ENCODE measurements at places on chromosomes 13 and 19.
A peak's percentile ranks its signal among the peaks of the same experiment; 100 is the strongest.

- DNase-seq = no peak
Measured at GRCh38 chr13:41608839-41609177, 151.5 kb downstream of the RGCC start.

DNA sequence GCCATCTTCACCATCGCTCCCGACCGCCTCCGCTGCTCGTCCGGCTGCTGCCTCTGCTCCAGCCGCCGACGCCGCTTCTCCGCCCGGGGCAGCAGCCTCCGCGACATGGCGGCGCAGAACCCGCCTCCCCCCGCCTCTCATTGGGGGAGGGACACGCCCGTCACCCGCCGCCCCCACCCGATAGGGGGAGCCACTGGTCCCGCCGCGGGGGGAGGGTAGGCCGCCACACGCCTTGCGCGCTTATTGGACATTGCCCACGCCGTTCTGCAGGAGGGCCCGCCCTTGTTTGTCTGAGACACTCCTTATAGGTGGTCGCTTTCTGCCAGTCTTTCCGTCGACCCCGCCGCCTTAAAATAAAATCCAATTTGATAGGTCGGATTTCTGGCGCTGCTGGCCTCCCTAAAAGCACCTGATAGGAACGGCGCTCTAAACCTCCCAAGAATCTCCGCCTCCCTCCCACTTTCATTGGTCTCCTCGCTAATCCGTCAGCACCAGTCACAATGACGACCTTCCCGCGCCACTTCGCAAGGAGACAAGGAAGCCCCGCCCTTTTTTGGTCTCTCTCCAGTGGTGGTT is at the start of gene HNRNPL:
HNRNPL (minus strand) TSS at position 127 of the 576 bp plus-strand sequence; CDS start at position 107, 20 bp downstream.
- DNase-seq = peak; percentile 100

DNA sequence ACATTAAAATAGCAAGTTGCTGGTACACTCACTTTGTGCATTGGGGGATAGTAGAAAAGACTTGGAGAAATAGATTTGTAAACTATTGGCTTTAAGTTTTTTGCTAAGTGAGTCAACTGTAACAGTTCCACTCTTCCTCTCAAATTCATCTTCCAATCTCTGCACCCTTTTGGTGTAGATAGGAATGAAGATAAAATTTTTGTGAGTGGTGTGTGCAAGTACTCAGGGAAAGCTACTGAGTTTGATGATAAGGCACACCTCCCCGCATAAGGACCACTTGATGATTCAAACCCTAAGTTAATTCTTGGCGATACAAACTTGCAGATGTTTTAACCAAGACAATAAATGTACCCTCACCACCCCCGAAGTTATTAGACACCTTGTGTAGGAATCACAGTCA is 168.3 kb upstream of the SLITRK1 start:
- DNase-seq = no peak

DNA sequence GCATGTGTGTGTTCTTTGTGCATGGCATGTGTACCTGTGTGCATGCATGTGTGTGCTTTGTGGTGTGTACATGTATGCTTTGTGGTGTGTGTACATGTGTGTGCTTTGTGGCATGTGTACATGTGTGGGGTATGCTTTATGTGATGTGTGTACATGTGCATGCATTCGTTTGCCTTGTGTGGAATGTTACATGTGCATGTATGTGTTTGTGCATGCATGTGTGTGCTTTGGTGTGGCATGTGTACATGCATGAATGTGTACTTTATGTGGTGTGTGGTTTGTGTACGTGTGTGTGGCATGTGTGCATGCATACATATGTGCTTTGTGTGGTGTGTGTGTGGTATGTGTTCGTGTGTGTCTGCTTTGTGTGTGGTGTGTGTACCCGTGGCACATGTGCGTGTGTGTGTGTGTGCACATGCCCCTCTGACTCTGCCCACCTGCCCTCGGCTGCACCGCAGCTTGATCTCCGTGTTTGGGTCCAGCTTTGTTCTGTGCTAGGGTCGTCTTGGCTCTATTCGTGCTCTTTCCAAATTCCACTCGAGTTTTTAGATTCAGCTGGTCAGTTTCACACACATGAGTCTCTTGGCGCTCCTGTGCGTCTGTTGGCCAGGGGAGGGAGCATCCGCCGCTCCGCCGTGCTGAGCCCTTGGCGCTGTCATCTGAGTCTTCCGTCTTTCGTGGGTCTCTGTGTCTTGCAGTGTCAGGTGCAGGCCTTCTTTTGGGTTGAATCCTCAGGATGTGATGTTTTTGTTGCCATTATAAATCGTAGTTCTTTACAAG is 46.5 kb upstream of the TFDP1 start:
- DNase-seq = no peak

- DNase-seq = no peak
Measured at GRCh38 chr19:53985863-53986262, 5.6 kb upstream of the CACNG6 start.

- no peak for DNase-seq
Measured at GRCh38 chr13:61692691-61693090, 277.0 kb upstream of the PCDH20 start.

- no peak for DNase-seq
Measured at GRCh38 chr13:101346161-101346560, 70.1 kb downstream of the NALCN start.

DNA sequence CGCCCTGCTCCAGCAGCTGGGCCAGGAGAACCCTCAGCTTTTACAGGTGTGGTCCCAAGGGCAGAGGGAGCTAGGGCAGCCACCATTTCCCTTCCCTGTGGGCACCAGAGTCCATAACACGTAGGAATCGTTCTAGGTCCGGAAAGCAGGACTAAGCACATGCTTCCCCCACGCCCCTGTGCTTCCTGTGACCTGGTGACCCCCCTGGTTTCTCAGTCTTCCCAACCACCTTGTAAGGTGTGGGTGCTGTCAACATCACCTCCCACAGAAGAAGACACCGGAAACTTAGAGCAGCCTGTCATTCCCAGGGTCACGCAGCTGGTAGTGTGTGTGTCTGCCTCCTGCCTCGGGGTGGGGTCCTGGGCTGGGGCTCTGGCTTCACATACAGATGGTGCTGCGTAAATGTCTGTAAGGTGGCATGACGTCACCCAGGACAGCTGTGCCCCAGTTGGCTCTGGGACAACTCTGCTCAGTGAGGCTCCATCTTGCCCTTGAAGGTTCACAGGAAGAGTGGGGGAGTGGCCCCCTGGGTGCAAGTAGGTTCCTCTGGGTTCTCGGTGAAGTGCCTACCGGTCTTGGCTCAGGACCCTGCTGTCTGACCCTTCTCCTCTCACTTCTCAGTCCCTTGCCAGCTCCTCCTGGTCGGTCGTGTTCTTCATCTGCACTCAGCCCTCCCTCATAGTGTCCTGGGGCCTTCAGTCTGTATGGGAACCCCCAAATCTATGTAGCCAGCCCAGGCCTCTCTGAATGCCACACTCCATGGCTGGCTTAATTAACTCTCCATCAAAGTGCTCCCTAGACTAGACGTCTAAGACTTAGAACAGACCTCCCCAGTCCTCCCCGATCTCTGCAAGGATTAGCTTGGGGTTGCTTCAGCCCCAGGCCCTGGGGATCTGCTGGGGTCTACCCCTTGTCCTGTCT is 4.0 kb downstream of the RAD23A start:
- DNase-seq = no peak

DNA sequence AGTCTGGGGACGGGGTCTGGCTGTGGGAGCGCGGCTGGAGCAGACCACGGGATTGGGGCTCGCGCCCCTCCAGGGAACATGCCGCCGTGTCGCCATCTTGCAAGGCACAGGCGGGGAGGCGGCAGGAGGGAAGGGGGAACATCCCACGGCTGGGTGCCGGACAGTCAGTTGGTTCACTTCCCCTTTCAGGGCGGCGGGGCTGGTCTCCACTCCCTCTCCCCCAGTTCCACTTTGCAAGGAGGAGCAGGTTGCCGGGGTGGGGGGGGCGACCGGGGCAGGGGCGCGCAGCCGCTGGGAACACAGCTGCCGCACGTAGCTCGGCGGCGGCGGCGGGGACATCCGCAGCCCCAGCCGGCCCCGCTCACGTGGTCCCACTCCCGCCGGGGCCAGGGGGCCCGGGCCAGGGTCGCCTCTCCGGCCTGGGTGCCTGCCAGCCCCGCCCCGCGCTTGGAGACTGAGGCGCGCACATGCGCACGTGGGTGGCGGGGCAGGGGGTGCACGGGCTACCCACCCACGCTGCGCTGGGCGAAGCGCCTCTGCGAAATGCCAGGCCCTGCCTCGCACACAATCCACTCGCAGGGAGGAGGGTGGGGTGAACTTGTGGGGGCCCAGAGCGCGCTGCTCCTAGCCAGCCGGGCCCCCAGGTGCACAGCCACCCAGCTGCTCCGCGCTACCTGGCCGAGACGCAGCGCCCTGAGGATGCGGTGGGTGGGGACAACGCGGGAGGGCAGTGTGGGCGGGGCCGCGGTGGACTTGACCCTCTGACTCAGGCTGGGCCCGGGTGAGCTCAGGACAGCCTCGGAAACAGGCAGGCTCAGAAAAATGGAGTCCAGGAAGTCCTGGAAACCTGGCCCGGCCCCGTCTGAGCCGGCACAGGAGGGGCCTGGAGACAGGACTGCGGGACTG is 6.4 kb downstream of the KLF16 start:
- DNase-seq = peak; percentile 48

- DNase-seq = no peak
Measured at GRCh38 chr19:21566073-21566472, 60.7 kb downstream of the ZNF429 start.

DNA sequence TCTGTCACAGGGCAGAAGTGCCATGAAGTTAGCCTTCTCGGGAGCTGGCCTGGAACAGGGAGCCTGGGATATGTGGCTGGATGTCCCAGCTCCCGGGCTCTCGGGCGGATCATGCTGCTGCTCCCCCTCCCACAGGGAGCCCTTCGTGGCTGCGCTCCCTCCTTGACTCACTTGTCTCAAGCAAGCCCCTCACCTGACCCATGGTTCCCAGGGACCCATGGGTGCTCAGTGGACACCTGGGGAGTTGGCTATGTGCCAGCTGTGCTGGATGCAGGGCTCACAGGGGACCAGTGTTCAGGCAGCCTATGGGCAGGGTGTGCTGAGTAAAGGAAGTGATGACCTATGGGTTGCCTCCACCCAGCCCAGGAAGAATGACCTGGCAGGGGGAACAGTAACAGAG is 213.1 kb upstream of the SGCG start:
- no peak for DNase-seq

DNA sequence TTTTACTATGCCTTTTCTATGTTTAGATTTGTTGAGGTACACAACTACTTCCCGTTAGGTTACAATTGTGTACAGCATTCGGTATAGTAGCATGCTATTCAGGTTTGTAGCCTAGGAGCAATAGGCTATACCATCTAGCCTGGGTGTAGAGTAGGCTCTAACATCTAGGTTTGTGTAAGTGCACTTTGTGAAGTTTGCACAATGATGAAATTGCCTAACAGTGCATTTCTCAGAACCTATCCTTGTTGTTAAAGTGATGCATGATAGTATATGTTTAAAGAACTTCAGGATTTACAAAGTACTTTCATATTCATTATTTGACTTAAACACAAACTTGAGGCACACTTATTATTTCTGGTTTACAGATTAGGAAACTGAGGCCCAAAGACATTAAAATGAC is 11.5 kb upstream of the SERPINE3 start:
- DNase-seq = no peak

DNA sequence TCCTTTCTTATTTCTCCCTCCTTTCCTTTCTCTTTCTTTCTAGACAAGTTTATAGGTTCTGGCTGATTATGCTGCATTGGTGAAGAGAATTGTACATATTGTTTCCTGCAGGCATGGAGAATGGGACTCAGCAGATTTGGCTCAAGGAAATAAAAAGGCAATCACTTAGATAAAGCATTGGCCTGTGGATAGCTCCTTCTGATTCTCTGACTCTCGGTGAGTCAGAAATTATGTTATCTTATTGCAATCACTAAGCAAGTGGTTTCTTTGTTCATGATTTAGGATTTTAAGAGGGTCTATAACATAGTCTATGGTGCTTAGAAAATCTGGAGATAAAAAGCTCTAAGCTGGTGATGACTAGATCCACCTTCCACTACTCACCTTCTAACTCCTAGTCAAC is 54.0 kb upstream of the POSTN start:
- no peak for DNase-seq

GRCh38 chr19:40460185-40460584 is 5.4 kb downstream of the BLVRB start:
- no peak for DNase-seq

DNA sequence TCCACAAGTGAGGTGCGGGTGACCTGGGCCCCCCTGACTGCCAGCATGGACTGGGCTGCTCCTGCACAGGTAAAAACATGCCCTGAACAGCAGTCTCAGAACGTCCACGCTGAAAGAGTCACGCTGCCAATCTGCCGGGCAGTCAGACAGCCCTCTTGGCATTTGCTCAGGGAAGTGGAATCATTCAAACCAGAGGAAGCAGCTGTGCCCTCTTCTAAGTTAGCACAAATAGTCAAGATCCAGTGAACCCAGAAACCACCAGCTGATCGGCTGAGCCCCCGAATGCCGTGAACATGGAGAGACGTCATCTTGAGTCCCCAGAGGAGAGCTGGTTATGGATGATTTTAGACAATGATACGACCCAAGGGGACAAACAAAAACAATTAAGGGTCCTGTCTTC is 34.4 kb downstream of the KLF2 start:
- DNase-seq = no peak

DNA sequence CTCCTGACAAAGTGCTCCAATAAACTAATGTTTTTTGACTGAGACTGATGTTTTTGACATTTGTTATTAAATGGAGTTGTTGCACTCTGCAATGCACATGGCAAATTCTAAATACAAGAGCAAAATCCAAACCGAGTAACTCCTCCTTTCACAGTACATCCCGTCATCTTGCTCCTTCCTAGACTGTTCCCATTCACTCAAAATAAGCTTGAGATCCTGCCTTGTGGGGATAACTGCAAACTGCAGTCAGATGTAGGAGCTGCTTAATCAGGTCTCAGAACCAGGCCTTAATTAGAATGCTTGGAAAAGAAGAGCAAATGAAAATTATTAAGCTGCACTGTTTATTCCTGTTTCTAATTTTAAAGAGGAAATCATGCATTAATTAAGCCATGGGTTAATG is 134.8 kb upstream of the SPRY2 start:
- no peak for DNase-seq

DNA sequence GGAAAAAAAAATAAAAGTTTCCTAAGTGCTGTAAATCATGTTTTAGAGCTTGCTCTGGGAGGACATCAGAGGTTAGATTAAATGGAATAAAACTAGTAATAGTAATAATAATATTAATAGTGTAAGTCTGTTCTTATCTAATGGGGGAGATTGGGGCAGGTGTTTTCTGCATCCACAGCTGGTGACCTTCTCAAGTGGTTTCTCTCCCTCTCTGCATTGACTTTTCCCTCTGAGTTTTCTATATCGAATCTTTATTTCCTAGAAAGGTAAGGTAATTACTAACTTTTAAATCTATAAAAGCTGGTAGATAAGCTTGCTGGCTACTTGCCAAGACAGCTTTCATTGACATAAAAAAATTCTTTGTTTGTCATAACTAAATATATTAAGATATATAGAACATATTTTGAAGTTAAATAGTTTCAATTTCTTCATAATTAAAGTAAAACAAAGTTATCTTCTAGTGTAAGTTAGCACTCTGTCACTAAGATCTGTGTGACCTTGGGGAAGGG is 49.6 kb upstream of the DIAPH3 start:
- DNase-seq = no peak

- no peak for DNase-seq
Measured at GRCh38 chr13:103140001-103140671, 73.9 kb upstream of the SLC10A2 start.
